ENCODE measurements at places on chromosomes 2 and 18. TPM values are rescaled to one million over a fixed set of nuclear protein-coding genes. Genes with fewer than 3 reads are reported as not detected.

- DNase-seq: no peak
These were observed 288.1 kb downstream of the RNF144A start for GRCh38 chr2:7205151-7205830.

DNA sequence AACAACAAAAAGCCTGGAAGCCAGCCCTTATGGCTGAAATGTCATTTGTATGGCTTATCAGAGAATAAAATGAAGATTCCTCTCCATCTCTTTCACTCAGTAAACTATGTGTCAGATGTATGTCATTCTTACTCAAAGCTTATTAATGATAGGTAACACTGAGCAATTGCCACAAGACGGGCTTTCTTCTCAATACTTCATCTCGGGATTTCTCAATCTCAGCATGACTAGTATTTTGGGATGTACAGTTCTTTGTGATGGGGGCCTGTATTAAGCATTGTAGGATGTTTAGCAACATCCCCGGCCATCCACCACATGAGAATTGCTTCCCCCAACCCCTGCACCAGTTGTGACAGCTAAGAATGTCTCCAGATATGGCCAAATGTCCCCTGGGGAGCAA is 80.2 kb downstream of the MREG start:
- DNase-seq: no peak

- DNase-seq: no peak
These were observed 162.2 kb downstream of the ALPK2 start for GRCh38 chr18:58466636-58467205.

DNA sequence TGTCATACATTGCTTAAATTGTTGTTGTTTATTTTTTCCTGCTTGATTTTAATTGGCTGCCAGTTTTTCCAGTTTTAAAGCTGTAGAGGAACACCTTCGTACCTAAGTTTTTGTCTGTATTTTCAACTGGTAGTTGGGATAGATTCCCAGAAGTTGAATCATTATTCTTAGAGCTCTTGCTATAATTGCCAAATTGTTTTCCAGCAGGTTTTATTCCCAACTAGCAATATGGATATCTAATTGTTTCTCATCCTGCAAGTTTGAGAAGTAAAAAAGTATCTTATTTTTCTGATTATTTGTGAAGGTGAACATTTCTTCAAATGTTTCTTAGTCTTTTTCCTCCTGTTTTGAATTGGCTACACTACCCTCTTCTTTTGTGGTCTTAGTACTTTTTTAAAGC is 6.7 kb downstream of the SMARCAL1 start:
- DNase-seq: no peak

The PLB1 gene
- total RNA-seq: 1.2 TPM

The CFC1 gene
- total RNA-seq: not detected
